ENCODE measurements at places on chromosomes 13 and 19. TPM values are rescaled to one million over a fixed set of nuclear protein-coding genes. Genes with fewer than 3 reads are reported as not detected.

Gene GNG14
- total RNA-seq, result not detected

Gene TEX29
- not detected for total RNA-seq

Gene SYCN
- not detected for total RNA-seq

Gene SLC25A42
- total RNA-seq, result 16.3 TPM

Gene ZNF440
- 31.6 TPM for total RNA-seq

Gene C3
- 35.4 TPM for total RNA-seq

Gene PHLDB3
- total RNA-seq, result 3.4 TPM

Gene RDH8
- not detected for total RNA-seq

Gene PSG5
- total RNA-seq, result not detected

Gene TMPRSS9
- total RNA-seq, result 0.63 TPM

Gene SUGP2
- 145 TPM for total RNA-seq

Gene FUT2
- not detected for total RNA-seq

Gene TNFSF11
- not detected for total RNA-seq

Gene PRX
- total RNA-seq, result 1.9 TPM

Gene GPR12
- 44.1 TPM for total RNA-seq

Gene METTL21C
- total RNA-seq, result not detected

Gene KRTDAP
- not detected for total RNA-seq

Gene FREM2
- total RNA-seq, result 3.8 TPM

Gene SPTBN4
- 42.6 TPM for total RNA-seq

Gene PLIN5
- total RNA-seq, result 3.8 TPM

Gene ANGPTL8
- total RNA-seq, result not detected

Data from parietal lobe (tissue), 2 donors.